ENCODE measurements at places on chromosomes 1 and 21. TPM values are rescaled to one million over a fixed set of nuclear protein-coding genes. Genes with fewer than 3 reads are reported as not detected.
A peak's percentile ranks its signal among the peaks of the same experiment; 100 is the strongest.

DNA sequence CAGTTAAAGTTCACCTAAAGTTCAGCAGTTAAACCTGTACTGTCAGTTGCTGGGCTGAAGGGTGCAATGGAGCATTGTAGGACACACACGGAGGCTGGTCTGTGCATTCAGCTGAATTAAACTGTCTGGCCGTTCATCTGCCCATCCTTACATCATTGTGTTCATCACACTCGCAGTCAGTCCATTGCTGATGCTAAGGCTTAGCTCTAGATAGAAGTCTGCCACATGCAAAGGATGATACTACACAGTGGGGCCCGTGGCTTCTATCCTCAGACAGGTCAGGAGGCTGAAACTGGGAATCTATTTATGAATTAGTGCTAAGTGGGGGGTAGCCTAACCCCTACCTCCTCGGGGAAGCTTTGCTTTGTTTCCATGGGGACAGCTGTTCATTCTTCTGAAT lies 60.4 kb downstream of the CNIH3 start:
- peaks cover 30% of the 10 kb centered on the region for H3K27me3 ChIP-seq
- no peak overlapping the region for H3K4me3 ChIP-seq
- H3K36me3 ChIP-seq: no peaks in the 10 kb centered on the region
- no peaks in the 10 kb centered on the region for H3K4me1 ChIP-seq
- no peak for DNase-seq
- H3K27ac ChIP-seq: no peak overlapping the region

DNA sequence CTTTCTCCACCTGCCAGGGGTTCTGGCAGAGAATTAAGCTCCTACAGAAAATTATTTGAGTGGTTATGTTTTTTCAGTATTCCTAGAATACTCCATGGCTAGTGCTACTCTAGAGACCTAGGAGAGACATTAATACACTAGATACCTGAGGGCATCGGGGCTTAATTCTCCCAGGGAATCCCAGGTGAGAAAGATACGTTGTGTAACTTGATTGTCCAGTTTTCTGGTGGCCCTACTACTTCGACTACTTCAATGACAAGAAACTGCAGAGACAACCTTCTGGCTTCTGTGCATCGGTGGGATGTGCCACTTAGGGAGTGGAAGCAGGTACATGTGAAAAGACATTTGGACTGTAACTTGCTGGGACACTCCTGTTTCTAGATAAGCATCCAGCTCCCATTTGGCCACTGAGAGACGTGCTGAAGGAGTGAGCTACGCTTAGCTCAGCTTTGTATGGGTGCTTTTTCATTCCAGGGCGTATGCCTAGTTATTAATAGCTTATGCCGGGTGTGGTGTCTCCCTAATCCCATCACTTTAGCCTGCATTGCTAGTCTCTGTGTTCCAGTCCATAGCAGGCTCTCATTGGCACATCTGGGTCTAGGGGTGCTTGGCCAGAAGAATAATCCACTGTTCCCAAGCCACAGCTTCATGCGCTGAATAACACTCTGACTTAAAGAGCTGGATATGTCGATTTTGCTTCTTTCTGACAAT lies 300.7 kb downstream of the SIPA1L2 start:
- DNase-seq: no peak
- H3K27ac ChIP-seq: no peak overlapping the region
- H3K4me3 ChIP-seq: no peak overlapping the region
- peaks cover 11% of the 10 kb centered on the region for H3K4me1 ChIP-seq
- H3K36me3 ChIP-seq: no peaks in the 10 kb centered on the region

- H3K27ac ChIP-seq: no peak overlapping the region
- H3K4me1 ChIP-seq: peaks cover 22% of the 10 kb centered on the region
- no peaks in the 10 kb centered on the region for H3K27me3 ChIP-seq
- DNase-seq: no peak
- H3K36me3 ChIP-seq: peaks cover 16% of the 10 kb centered on the region
These were observed 42.7 kb downstream of the AGPAT3 start for GRCh38 chr21:43907751-43908150.

DNA sequence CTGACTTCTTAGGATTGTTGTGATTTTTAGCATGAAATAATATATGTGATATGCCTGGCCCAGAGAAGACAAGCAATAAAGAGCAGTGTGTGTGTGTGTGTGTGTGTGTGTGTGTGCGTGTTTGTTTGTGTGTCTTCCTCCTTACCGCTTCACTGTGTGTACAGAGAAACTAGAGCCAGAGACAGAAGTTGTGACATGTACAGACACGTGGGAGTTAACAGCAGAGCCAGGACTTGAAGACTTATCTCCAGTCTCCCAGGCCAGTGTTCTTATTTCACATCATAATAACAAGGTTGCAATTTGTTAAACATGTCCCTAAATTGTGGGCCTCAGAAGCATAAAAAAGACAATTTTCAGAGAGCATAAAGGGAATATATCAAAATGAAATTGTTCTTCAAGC lies 192.0 kb upstream of the JUN start:
- no peak overlapping the region for H3K4me3 ChIP-seq
- peaks cover 4% of the 10 kb centered on the region for H3K27me3 ChIP-seq
- no peaks in the 10 kb centered on the region for H3K4me1 ChIP-seq

GRCh38 chr1:200075522-200075921 lies 48.0 kb downstream of the NR5A2 start:
- no peak for DNase-seq
- H3K4me1 ChIP-seq: peaks cover 9% of the 10 kb centered on the region
- H3K27ac ChIP-seq: no peak overlapping the region
- no peak overlapping the region for H3K4me3 ChIP-seq
- no peaks in the 10 kb centered on the region for H3K36me3 ChIP-seq

DNA sequence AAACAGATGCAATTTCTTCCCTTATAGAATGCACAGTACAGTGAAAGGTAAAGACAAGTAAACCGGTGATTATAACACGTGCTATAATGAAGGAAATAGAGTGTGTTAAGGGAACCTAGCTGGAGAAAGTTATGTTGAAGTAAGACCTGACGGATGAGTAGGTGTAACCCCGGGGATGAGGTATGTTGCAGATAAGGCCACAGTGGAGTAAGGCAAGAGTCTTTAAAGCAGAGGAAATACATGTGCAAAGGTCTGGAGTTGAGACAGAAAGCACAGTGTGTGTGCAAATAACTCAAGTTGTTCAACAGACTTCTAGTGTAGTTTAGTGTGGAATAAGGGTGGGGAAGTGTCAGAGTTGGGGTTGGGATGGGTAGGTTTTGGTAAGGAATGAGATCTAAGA lies 2.9 kb downstream of the DBT start:
- no peak overlapping the region for H3K27ac ChIP-seq
- no peak for DNase-seq
- H3K27me3 ChIP-seq: no peaks in the 10 kb centered on the region
- no peak overlapping the region for H3K4me3 ChIP-seq

DNA sequence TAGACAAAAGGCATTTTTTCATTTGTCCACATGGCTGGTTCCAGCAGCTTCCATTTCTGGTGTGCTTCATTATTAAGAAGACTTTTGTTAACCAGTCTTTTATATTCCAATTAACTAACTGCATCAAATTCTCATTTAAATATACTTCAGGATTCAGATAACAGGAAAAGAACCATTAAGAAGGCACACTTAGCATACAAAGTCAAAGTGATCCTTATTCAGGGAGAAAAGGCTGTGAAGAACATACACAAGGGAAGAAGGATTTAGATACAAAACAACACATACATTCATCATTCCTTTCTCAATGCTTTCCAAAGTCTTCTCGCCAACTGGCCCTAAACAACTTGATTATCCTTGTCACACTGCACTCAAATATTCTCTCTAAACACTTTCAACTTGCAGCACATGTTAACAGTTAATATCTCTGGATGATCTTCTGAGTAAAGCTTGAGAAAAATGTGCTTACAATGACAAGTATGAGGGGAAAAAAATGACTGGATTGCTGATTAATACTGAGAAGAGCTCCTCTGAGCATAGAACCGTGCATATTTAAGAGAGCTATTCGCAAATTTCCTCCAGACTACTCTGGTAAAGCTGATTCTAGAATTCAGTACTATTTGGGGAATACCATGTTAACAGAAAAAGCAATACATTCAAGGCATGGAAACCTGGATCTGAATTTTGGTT lies 225.2 kb upstream of the TNR start:
- H3K27me3 ChIP-seq: no peaks in the 10 kb centered on the region
- H3K4me1 ChIP-seq: no peaks in the 10 kb centered on the region
- H3K36me3 ChIP-seq: peaks cover 16% of the 10 kb centered on the region
- H3K27ac ChIP-seq: no peak overlapping the region
- no peak overlapping the region for H3K4me3 ChIP-seq

GRCh38 chr1:192907545-192908243 lies 98.9 kb downstream of the RGS2 start:
- H3K4me1 ChIP-seq: peaks cover 16% of the 10 kb centered on the region
- H3K27ac ChIP-seq: no peak overlapping the region
- no peak for DNase-seq
- H3K36me3 ChIP-seq: no peaks in the 10 kb centered on the region
- H3K27me3 ChIP-seq: no peaks in the 10 kb centered on the region

DNA sequence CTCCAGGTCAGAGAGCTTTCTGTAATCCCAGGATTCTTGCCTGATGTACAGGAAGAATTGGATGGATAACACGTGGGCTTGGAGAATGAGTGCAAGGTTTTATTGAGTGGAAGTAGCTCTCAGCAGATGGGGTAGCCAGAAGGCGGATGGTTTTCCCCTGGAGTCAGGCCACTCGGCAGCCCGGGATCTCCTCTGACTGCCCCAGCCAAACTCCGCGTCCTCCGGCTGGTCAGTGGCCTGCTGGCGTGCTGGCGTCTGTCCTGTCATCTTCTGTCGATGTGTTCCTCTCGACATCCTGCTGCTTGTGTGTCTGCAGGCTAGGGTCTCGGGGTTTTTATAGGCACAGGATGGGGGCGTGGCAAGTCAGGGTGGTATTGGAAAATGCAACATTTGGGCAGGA lies 27.4 kb upstream of the GJA9 start:
- no peaks in the 10 kb centered on the region for H3K27me3 ChIP-seq
- no peak overlapping the region for H3K27ac ChIP-seq
- H3K4me3 ChIP-seq: no peak overlapping the region
- no peaks in the 10 kb centered on the region for H3K4me1 ChIP-seq

GRCh38 chr1:5554111-5554510 lies 438.1 kb downstream of the NPHP4 start:
- H3K36me3 ChIP-seq: no peaks in the 10 kb centered on the region
- H3K27ac ChIP-seq: no peak overlapping the region
- peak; percentile 73 for DNase-seq
- no peaks in the 10 kb centered on the region for H3K27me3 ChIP-seq

GRCh38 chr1:31752258-31752657 lies 11.9 kb downstream of the ADGRB2 start:
- peaks cover 41% of the 10 kb centered on the region for H3K4me1 ChIP-seq
- H3K27ac ChIP-seq: no peak overlapping the region
- no peaks in the 10 kb centered on the region for H3K27me3 ChIP-seq
- no peak overlapping the region for H3K4me3 ChIP-seq

DNA sequence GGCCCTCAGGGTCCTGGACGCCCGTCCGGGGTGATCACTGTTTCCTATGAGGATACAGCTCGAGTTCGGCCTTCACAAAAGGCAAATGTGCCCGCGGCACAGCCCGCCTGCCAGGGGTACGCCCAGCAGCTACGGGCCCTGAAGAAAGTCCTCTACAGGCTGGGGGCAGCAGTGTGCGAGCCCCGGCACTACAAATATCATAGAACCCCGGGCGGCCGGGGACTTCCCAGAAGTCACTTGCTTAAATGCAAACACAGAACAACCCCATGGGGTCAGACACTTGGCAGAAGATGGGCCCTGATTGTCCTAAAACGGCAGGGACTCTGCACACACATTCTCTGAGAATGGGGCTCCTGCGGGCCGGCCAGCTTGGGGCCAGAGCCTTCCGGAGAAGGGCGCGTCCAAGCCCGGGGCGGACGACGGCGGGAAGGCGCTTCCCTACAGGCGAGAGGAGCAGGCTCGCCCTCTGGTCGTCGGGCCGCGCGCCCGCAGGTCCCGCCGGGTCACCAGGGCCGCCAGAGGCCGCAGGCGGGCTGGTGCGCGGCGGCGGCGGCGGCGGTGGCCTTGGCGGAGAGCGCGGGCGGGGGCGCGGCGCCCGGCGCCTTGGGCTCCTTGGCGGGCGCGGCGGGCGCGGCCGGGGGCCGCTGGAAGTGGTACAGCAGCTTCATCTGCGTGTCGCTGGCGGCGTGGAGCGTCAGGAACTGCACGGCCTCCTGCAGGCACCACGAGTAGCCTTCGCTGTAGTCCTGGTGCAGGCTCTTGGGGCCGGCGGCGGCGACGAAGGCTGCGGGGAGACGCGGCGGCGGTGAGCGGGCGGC lies 888 bp downstream of the HES5 start:
- no peaks in the 10 kb centered on the region for H3K36me3 ChIP-seq
- no peaks in the 10 kb centered on the region for H3K27me3 ChIP-seq
- no peak for DNase-seq
- peaks cover 53% of the 10 kb centered on the region for H3K4me1 ChIP-seq

GRCh38 chr1:174639461-174639860 lies 191.7 kb downstream of the GPR52 start:
- no peaks in the 10 kb centered on the region for H3K27me3 ChIP-seq
- no peak for DNase-seq
- H3K4me3 ChIP-seq: no peak overlapping the region
- peaks cover 3% of the 10 kb centered on the region for H3K36me3 ChIP-seq

- H3K4me1 ChIP-seq: peaks cover 17% of the 10 kb centered on the region
- DNase-seq: no peak
- H3K27me3 ChIP-seq: peaks cover 2% of the 10 kb centered on the region
These were observed 7.0 kb upstream of the TRIT1 start for GRCh38 chr1:39890273-39890672.

DNA sequence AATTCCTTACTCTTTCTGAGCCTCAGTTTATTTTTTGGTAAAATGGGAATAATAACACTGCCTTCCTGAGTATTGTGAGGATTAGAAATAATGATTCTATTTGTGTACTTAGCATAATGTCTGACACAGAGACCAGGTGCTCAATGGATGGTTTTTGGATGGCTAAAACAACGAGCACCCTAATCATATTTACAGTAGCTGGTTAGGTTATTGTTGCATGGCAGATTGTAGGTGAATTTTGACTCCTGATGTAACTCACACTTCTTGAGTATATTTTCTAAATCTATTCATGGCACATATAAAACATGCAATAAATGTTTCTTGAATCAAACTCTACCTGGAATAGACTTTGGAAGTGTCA lies 11.9 kb upstream of the DUSP10 start:
- H3K4me3 ChIP-seq: no peak overlapping the region
- H3K36me3 ChIP-seq: no peaks in the 10 kb centered on the region
- no peak for DNase-seq
- peaks cover 2% of the 10 kb centered on the region for H3K27me3 ChIP-seq

DNA sequence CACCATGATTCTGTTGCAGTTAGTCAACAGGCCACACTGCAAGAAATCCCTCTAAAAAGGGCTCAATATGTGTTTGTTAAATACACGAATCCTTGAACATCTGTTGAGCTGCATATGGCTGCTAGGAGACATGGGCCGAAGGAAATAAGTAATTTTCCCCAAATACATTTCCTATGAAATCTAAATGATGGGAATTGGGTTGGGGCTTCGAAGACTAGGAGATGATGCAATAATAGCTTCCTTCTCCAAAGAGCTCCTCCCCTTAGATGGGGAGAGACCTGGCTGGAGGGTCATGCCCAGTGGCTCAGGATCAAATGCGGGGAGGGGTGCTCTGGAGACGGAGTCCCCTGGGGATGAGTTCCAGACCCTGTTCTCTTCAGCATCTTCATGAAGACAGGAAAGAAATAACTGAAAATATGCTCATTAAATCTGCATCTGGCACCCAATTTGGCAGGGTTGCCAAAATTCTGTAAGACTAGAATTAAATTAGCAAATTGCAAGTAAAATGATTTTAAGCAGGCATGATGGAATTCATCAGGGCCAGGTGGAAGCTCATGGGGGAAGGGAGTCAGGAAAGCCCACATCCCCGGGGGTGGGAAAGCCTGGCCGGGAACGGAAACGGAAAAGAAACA lies 165.0 kb upstream of the EDN2 start:
- H3K4me1 ChIP-seq: peaks cover 12% of the 10 kb centered on the region
- DNase-seq: no peak
- no peak overlapping the region for H3K4me3 ChIP-seq

AGTRAP gene
- 25.4 TPM for total RNA-seq

SVBP gene
- total RNA-seq: 36.5 TPM

PRELP gene
- 0.94 TPM for total RNA-seq

ASTN1 gene
- not detected for total RNA-seq

HSD3B2 gene
- not detected for total RNA-seq

PLA2G2A gene
- total RNA-seq: not detected

Data from osteocyte (in vitro differentiated cells).